ENCODE measurements at places on chromosomes 3 and 15.

GRCh38 chr3:82137861-82138260 is 376.4 kb upstream of the GBE1 start:
- no peak for DNase-seq

DNA sequence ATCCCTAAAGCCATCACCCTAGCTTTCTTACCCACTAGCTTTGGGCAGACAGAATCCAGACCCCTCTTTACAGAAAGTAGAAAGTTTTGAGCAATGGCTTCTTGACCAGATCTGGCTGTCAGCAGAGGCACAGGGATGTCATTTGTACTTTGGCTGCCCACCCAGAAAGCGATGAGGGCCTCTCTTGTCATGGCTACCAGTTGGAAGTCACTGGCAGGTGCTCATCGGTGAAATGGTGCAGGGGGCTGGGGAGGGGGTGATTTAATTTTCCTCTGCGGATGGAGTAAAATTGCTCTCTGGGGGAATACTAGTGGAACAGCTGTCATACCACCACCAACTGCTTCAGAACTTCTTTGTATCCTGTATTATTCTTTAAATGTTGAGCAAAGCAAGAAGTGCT is 393.7 kb downstream of the LSAMP start:
- no peak for DNase-seq

- DNase-seq = no peak
Measured at GRCh38 chr3:46542344-46542743, 23.8 kb downstream of the LRRC2 start.

GRCh38 chr15:97729270-97729669 is 231.2 kb upstream of the ARRDC4 start:
- no peak for DNase-seq

DNA sequence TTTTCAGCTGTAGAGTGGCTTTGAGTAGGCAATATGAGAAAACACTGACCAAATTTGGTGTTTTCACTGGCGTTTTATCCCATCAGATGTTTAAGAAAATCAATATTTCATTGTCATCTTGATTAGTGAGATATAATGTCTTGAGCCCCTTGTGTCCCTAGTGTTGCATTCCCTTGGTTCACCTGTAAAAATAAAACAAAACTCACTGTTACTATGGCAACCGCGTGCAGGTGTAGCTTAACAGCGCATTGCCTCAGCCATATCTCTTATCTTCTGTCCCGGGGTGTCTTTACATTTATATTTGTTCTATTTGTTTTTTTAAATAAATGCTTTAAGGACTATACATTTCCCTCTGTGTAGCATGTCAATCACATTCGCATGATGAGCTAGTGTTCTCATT is 551.6 kb downstream of the ZIC1 start:
- no peak for DNase-seq

DNA sequence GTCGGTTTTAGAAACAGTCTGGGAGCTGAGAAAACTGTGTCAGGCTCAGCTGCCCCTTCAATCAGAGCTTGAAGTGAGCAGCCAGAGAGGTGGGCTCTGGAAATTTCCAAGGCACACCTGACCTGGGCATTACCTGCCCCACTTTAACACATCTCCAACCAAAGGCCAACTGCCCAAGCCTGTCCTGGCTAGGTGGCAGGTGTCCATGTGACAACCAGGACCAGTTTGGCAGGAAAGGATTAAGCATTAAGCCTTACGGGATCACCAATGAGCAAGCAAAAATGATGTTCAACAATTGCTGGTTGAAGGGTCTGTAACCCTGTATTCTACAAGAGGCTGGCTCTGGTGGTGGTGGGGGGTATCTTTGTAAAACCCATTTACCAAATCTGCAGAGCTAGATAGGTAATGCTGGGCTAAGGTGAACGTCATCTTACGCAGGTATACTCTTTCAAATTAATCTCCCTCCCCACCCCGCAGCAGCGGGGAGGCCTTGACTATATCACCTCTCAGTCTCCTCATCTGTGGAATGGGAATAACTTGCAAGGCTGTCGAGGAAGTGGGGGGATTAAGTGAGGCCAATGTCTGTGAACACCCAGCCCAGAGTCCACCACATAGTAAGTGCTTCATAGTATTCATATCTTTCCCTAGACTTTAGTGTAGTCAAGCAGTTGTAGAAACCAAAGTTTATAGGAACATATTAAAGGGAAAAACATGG is 183.2 kb downstream of the MEGF11 start:
- DNase-seq = no peak

DNA sequence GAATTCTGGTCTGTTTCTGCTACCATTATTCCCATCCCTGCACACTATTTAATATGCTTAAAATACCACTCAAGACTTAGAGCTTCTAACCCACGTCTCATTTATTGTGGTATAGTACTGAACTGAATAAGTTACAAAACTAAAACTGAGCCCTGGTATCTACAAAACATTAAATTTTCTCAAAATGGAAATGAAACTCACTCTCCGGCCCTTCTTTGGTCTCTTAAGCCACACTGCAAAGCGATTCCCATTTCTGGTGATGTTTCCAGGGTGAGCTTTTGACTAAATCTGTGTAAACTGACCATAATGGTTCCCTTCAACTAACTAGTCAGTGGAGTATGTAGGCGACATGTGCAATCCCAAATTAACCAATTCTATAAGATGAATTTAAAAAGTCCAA is 18.6 kb downstream of the KPNA4 start:
- DNase-seq = no peak

- DNase-seq = peak; percentile 89
Measured at GRCh38 chr3:142279965-142280590, 54.7 kb upstream of the GK5 start.

DNA sequence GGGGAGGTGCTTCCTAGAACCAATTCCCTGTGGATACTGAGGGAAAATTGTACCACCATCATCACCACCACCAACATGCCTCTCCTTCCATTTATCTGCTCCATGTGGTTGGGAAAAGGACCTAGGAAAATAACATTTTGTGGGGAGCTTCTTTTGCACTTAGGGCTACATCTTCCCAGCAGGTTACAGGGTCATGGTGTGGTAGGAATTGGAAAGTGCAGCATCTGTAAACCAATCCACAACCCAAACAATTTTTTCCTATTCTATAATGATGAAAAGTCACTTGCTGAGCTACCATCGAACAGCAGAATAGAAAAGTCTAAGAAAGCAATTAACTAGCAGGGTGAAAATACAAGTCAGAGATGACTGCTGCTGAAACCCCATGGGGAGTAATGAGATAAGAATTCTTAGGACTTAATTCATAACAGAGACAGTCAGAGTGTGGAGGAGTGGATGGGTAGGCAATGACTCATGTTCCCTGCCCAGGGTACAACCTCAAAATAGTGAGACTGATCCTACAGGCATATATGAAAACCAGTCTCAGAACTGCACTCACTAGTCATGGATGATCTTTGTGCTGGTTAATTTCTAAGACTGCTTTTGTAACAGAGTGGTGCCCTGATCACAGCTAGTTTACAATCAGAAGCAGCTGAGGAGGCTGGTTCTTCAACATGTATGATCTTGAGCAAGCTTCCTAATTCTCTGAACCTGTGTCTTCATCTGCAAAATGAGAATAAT is 38.1 kb upstream of the LEKR1 start:
- DNase-seq = no peak

- DNase-seq = peak; percentile 7
Measured at GRCh38 chr3:111998636-111999483, at the start of gene TAGLN3. Gene TAGLN3, plus strand, starts transcription at chr3:111998922. Its CDS starts 501 bp downstream, at chr3:111999423.

DNA sequence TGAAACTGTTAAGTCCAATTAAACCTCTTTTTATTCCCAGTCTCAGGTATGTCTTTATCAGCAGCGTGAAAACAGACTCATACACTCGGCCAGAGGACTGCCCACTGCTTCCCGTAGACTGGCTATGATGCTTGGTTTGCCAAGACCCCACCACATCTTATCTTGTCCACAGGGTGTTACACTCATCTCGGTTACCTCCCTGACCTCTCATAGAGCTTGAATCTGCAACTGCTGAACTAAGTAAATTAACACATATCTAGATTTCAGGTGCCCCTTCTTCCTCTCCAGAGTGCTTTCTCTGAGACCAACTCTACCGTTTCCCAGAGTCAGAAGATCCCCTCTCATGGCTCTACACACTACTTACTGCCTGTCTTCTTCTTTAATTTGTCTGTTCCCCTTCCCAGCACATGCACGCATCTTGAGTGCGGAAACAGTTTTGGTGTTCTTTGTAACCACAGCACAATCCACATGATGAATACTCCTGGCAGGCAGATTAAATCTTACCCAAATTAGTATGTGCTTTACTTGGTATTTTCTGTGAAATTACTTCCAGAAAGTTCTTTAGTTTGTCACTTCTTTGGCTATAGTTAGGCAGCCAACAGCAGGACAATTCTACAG is 49.7 kb downstream of the CD200 start:
- no peak for DNase-seq

GRCh38 chr3:31581660-31582059 is 48.9 kb downstream of the STT3B start:
- no peak for DNase-seq

GRCh38 chr15:30008156-30008555 is 74.6 kb upstream of the GOLGA8J start:
- no peak for DNase-seq

DNA sequence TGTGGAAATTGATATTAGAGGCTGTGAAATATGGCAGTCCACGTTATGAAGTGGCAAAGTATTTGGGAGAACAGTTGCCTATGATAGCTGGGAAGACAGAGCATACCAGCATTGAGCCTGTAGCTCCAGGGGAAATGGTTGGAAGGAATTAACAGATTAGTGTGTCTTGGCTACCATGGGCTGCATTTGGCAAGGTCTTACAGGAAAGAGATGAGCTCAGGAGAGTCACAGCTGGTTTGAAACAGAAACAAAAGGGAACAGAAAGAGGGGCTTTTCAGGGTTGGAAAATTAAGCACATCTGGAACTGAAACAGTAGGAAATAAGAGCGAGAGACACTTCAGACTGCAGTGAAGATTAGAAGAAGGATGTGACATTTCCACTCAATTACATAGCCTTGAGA is 141.7 kb downstream of the FBLN2 start:
- DNase-seq = no peak

DNA sequence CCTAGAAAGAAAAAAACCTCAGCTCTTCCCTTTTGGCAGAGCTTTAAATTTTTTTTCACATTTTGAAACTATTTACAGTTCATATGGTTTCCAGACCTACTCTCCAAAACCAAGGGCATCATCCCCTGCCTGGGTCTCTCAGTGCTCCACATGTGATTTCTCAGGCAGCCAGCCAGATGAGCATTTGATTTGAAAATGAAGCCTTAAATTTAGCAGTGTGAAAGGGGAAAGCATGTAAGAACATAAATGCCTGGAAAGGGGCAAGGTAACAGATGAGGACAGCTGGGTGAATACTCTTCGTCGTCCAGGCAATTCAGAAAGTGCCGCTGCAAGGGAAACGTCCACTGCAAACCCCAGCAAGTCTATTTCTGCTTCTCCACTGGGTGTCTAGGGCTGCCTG is 94.8 kb downstream of the ATP8B4 start:
- DNase-seq = no peak

- DNase-seq = no peak
Measured at GRCh38 chr15:20644896-20645295, 103.3 kb upstream of the GOLGA6L6 start.

- no peak for DNase-seq
Measured at GRCh38 chr15:42931702-42932486, 11.3 kb upstream of the TTBK2 start.

All from NAMALWA (cell line).